ENCODE measurements at places on chromosomes 3 and 15.

GRCh38 chr15:43771816-43772215, 5.0 kb downstream of the ELL3 start:
- H3K4me3 ChIP-seq = no peak overlapping the region
- peaks cover 5% of the 10 kb centered on the region for H3K4me1 ChIP-seq
- DNase-seq = no peak
- H3K27ac ChIP-seq = no peak overlapping the region
- H3K36me3 ChIP-seq = peaks cover 9% of the 10 kb centered on the region

- H3K27me3 ChIP-seq = no peaks in the 10 kb centered on the region
- H3K36me3 ChIP-seq = no peaks in the 10 kb centered on the region
- no peak for DNase-seq
- peaks cover 27% of the 10 kb centered on the region for H3K4me1 ChIP-seq
These were observed 2.2 kb upstream of the UBA3 start for GRCh38 chr3:69082361-69082760.

- no peak for DNase-seq
- no peak overlapping the region for H3K4me3 ChIP-seq
- H3K27ac ChIP-seq = no peak overlapping the region
These were observed 44.7 kb downstream of the NUP210 start for GRCh38 chr3:13375464-13375863.

- H3K27ac ChIP-seq = no peak overlapping the region
- no peak for DNase-seq
- no peaks in the 10 kb centered on the region for H3K4me1 ChIP-seq
- H3K4me3 ChIP-seq = no peak overlapping the region
These were observed 45.1 kb downstream of the WHAMM start for GRCh38 chr15:82854554-82854953.

GRCh38 chr3:77919244-77919643, 879.3 kb downstream of the ROBO2 start:
- H3K4me3 ChIP-seq = no peak overlapping the region
- H3K27ac ChIP-seq = no peak overlapping the region
- no peaks in the 10 kb centered on the region for H3K36me3 ChIP-seq
- no peaks in the 10 kb centered on the region for H3K4me1 ChIP-seq

GRCh38 chr15:96359616-96360521, 29.4 kb downstream of the NR2F2 start:
- DNase-seq = peak; percentile 93
- H3K27ac ChIP-seq = peak overlapping the region; percentile 85
- no peaks in the 10 kb centered on the region for H3K4me1 ChIP-seq

DNA sequence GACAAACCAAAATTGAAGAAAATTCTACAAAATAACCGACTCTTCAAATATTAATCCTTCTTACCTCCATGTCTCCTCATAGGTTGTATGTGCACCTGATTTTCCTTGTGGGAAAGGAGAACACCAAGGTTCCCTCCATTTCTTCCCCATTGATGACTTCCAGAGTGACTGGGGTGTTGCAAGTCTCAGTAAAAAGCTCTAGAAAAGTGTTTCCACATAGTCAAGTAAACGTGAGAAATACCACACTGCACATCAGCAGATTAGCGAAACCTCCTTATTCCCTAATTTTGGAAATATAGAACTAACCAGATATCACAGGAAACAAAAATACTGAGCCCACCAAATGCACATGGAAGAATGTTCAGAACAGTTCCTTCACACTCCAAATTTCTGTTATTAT, 4.9 kb upstream of the RPN1 start:
- H3K4me3 ChIP-seq = no peak overlapping the region
- H3K27me3 ChIP-seq = no peaks in the 10 kb centered on the region
- no peak for DNase-seq
- H3K4me1 ChIP-seq = no peaks in the 10 kb centered on the region
- no peak overlapping the region for H3K27ac ChIP-seq

GRCh38 chr15:31361764-31362515, 35.3 kb downstream of the KLF13 start:
- no peak overlapping the region for H3K4me3 ChIP-seq
- no peak for DNase-seq
- H3K27ac ChIP-seq = no peak overlapping the region
- H3K36me3 ChIP-seq = no peaks in the 10 kb centered on the region
- no peaks in the 10 kb centered on the region for H3K27me3 ChIP-seq

DNA sequence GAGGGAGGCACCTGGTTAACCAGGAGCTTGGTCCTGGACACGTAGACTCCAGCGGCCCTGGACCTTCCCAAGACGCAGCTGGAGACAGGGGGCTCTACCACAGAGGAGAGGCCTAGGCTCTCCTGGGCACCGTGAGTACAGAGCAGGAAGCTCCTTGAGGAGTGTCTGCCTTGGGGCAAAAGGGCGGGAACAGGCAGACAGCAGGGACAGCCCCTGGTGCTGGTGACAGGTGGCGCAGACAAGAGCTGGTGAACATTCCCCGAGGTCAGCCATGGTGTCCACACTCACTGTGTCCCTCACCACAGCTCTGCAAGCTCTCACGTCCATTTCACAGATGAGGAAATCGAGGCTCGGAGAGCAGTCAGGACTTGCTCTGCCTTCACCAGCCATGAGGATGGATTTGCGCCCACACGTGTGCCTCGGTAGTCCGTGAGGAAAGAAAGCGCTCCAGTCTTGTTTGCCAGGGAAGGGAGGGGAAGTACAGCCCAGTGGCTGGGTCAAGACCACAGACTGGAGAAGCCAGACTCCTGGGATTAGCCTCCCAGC, 2.6 kb upstream of the PLXNA1 start:
- H3K27ac ChIP-seq = no peak overlapping the region
- no peaks in the 10 kb centered on the region for H3K36me3 ChIP-seq
- no peaks in the 10 kb centered on the region for H3K27me3 ChIP-seq
- no peak overlapping the region for H3K4me3 ChIP-seq

DNA sequence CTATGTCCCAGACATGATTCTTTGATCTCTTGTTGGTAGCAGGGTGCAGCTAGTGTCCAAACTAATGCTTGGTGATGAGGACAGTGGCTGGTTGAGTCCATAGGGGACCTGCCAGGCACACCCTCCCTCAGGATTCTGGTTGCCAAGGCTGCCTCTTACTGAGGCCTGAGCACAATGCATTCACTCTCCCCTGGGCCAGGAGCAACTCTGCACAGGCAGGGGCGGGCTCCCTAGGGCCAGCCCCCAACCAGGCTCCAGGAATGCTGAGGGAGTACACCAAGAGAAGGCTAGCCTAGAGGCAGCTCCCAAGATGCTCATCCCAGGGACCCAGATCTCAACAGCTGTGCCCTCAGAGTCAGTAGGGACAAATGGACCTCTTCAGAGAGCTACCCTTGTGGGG, 46.2 kb upstream of the HERC1 start:
- no peak for DNase-seq
- no peak overlapping the region for H3K4me3 ChIP-seq
- H3K27ac ChIP-seq = no peak overlapping the region
- H3K36me3 ChIP-seq = no peaks in the 10 kb centered on the region
- no peaks in the 10 kb centered on the region for H3K27me3 ChIP-seq

GRCh38 chr3:161412123-161412522, 40.8 kb upstream of the SPTSSB start:
- H3K4me1 ChIP-seq = no peaks in the 10 kb centered on the region
- DNase-seq = no peak
- H3K4me3 ChIP-seq = no peak overlapping the region
- H3K27ac ChIP-seq = no peak overlapping the region
- no peaks in the 10 kb centered on the region for H3K36me3 ChIP-seq

DNA sequence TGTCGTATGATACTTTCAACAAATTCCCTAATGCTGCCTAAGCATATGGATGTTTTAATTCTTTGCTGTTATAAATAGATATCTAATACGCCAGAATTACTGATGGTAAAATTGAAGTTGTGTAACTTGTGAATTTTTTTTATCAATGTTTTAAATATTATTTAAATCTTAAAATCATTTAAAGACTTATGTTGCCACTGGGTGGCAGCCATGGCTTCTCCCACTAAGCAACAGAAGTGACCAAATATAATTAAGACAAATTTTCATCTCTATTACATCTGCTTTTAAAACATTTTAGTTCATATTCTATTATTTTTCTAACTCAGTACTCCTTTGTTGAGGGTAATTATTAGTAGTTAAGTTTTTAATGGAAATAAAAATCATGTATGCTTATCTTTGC, 8.1 kb upstream of the IL20RB start:
- no peaks in the 10 kb centered on the region for H3K36me3 ChIP-seq
- H3K4me1 ChIP-seq = no peaks in the 10 kb centered on the region
- no peak overlapping the region for H3K27ac ChIP-seq
- no peaks in the 10 kb centered on the region for H3K27me3 ChIP-seq

DNA sequence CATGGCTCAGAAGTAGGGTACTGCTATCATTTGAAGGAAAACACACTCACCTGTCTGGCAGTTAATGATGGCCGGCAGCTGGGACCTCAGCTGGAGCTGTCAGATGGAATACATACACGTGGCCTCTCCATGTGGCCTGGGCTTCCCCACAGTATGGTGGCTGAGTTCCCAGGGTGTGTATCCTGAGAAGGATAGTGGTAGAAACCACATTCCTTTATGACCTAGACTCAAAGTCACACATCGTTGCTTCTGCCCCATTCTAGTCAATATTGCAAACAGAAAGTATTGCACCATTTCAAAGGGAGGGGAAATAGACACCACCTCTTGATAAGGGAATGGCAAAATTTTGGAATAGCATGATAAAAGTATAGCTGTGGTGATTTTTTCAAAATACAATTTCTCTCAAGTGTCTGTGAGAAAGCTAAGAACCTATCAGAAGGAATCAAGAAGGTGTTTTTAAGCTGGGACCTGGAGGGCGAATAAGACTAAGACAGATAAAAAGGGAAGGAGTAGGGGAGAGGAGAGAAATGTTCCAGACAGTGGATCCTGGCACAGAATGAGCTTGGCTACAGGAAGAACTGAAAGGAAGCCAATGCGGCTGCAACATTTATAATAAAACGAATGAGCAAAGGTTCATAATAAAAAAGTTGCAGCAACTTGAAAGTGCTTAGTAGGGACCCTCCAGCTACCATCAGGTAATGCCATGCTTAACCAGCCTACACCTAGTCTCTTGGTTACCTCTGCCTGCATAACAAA, 40.1 kb upstream of the GALNT15 start:
- H3K4me1 ChIP-seq = no peaks in the 10 kb centered on the region
- no peak for DNase-seq
- H3K36me3 ChIP-seq = no peaks in the 10 kb centered on the region
- no peak overlapping the region for H3K27ac ChIP-seq
- H3K27me3 ChIP-seq = no peaks in the 10 kb centered on the region

GRCh38 chr3:18300916-18301315, 124.2 kb downstream of the SATB1 start:
- no peak for DNase-seq
- no peaks in the 10 kb centered on the region for H3K4me1 ChIP-seq
- no peak overlapping the region for H3K4me3 ChIP-seq
- no peaks in the 10 kb centered on the region for H3K36me3 ChIP-seq
- no peaks in the 10 kb centered on the region for H3K27me3 ChIP-seq

DNA sequence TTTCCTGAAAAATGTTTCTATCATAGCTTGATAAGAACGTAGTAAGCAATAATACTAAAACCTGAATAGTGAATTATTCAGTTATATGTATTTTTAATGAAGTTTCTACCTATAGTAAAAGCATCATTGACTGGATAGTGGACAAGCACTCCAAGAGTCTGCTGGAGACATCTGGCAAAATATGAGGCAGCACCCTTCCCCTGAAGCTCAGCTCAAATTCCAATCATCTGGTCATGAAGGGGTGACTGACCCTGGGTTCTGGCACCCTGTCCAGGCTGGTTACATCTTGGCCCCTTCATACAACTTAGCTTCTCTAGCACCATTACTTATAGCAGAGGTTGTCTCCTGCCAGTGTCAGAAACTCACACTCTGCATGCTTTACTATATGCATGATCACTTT, 455.4 kb downstream of the RAP2B start:
- no peaks in the 10 kb centered on the region for H3K36me3 ChIP-seq
- no peak overlapping the region for H3K27ac ChIP-seq
- H3K4me3 ChIP-seq = no peak overlapping the region
- no peak for DNase-seq
- H3K27me3 ChIP-seq = no peaks in the 10 kb centered on the region

- no peak for DNase-seq
- no peaks in the 10 kb centered on the region for H3K27me3 ChIP-seq
- H3K27ac ChIP-seq = no peak overlapping the region
- no peaks in the 10 kb centered on the region for H3K4me1 ChIP-seq
- H3K36me3 ChIP-seq = no peaks in the 10 kb centered on the region
These were observed 3.7 kb upstream of the SLC6A6 start for GRCh38 chr3:14398797-14399106.

DNA sequence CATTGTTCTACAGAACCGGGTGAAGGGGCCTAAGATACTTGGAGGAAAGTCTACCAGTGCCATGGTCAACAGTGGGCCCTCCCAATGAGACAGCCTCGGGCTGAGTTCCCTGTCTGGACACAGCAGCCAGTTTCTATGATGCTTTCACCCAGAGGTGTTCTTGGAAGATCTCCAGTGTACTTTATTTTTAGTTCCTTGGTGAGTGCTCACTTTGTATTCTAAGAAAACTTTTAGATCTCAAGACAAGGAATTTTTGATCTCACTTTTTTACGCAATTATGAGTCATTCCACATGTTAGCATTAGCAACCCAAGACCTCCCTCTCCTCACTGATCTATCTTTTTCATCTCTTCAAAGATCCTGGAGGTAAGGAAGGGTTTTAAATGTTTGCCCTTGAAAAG, 287.7 kb downstream of the RORA start:
- DNase-seq = no peak
- H3K27ac ChIP-seq = no peak overlapping the region
- H3K4me1 ChIP-seq = no peaks in the 10 kb centered on the region
- no peaks in the 10 kb centered on the region for H3K27me3 ChIP-seq

DNA sequence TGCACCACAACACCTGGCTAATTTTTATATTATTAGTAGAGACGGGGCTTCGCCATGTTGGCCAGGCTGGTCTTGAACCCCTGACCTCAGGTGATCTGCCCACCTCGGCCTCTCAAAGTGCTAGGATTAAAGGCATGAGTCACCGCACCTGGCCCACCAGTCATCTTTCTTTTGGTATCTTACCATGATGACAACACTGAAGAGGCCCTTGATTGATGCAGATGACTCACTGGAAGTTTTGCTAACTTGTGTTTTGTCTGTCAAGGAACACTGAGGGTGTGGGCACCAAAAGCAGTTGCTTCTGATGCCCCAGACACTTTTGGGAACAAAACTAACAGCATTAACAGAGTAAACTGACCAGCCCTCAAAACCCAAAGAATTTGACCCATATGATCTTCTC, 88.3 kb downstream of the MYO5A start:
- no peaks in the 10 kb centered on the region for H3K4me1 ChIP-seq
- DNase-seq = no peak
- no peak overlapping the region for H3K4me3 ChIP-seq

DNA sequence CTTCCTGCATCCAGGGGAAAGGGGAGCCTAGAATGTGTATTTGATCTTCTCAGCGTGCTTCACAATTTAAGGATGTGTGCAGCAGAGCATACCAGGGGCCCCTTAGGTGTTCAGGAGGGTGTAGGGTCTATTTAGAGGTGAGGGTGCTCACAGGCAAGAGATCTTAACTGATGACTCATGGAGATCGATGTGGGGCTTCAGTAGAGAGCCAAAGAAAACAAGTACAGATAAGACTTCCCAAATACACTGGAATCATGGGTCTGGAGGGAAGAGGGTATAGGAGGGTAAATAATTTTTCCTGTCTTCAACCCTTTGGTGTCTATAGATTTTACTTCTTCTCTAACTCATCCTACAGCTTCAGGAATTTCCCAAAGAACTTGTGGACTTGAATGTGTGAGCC, 170.2 kb upstream of the LRRC3B start:
- no peaks in the 10 kb centered on the region for H3K27me3 ChIP-seq
- no peaks in the 10 kb centered on the region for H3K4me1 ChIP-seq
- no peaks in the 10 kb centered on the region for H3K36me3 ChIP-seq
- no peak overlapping the region for H3K27ac ChIP-seq

GRCh38 chr15:68500363-68501258, 68.6 kb upstream of the ITGA11 start:
- no peak overlapping the region for H3K4me3 ChIP-seq
- H3K27ac ChIP-seq = no peak overlapping the region
- H3K36me3 ChIP-seq = no peaks in the 10 kb centered on the region
- no peaks in the 10 kb centered on the region for H3K27me3 ChIP-seq
- no peak for DNase-seq

All from kidney (tissue), 22 donors.